ENCODE measurements at places on chromosomes 6 and 20.

DNA sequence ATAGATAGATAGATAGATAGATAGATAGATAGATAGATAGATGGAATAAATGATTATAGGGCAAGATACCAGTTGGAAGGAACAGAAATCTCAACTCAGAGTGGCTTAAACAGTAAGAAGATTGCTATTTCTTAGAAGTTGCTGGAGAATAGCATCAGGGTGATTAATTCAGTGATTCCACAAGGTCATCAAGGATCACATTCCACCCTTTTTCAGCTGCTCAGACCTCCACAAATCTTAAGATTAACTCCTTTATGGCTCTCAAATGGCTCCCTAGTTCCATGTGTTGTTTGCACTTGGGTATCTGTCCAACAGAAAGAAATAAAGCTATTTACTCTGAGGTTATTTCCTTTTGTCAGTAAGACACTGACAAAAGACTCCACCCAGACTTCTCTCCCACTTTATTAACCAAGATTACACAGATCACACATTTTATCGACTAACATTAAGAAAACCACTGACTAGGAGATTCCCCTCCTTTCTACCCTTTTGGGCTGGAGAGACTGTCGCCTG is 68.3 kb upstream of the KIF16B start:
- no peak for DNase-seq

GRCh38 chr6:150770637-150771036 is 94.9 kb upstream of the MTHFD1L start:
- no peak for DNase-seq

GRCh38 chr6:108699290-108700041 is 138.7 kb downstream of the FOXO3 start:
- peak; percentile 64 for DNase-seq

DNA sequence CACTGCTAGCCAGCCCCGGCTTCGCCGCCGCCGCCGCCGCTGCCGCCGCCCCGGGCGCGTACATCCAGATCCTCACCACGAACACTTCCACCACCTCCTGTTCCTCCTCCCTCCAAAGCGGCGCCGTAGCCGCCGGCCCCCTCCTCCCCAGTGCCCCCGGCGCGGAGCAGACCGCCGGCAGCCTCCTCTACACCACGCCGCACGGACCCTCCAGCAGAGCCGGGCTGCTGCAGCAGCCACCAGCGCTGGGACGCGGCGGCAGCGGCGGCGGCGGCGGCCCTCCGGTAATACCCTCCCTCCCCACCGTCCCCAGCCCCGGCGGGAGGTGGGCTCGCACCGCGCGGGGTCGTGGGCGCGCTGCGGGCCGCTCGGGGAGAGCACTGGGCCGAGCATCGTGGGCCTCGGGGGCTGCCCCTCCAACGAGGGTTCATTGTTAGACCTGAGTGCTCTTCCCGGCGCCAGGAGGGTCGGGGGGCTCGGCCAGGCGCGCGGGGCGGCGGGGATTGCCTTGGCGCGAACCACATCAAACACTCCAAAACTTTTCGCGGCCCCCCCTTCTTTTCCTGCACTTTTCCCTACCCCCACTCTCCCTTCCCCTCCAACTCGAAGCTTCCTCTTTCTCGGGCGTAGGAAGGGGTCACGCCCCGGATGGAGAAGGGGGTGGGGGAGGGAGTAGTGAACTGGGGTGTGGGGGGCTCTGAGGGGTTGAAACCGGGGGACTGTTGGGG is 827 bp downstream of the E2F3 start:
- peak; percentile 68 for DNase-seq

GRCh38 chr20:12466915-12467314 is 541.9 kb upstream of the SPTLC3 start:
- DNase-seq = no peak

GRCh38 chr6:109239651-109240321 is 142.5 kb downstream of the CD164 start:
- no peak for DNase-seq

Data from mesothelial cell of epicardium (in vitro differentiated cells).